Type B pancreatic cell (in vitro differentiated cells): ENCODE measurements at places on chromosomes 2 and 18. TPM values are rescaled to one million over a fixed set of nuclear protein-coding genes. Genes with fewer than 3 reads are reported as not detected.

- no peak for DNase-seq
Observed at GRCh38 chr2:132372276-132372675, 44.3 kb upstream of the GPR39 start.

Gene OTX1
- 10.4 and 31.9 TPM in 2 replicates for total RNA-seq

Gene LPIN2
- total RNA-seq: 17.8 and 26.8 TPM in 2 replicates

Gene COL3A1
- total RNA-seq: 282 and 1,124 TPM in 2 replicates
